ENCODE measurements at places on chromosomes 7 and 10.

DNA sequence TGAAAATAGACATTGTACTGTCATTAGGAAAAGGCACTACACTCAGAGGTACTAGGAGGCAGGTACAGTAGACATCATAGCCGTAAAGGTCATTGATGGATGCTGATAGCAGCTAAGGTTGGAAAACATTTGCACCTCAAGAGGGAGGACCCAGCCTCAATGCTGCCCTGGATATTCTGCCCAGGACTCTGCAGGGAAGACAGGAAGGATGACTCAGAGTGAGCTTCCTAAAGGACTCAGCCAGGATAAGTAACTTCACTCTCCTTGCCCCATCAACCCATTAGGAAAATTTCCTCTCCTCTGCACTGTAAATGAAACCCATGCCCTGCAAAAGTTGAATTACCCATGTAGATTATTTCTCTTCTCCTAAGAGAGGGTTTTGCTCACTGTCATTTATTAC, 617.9 kb upstream of the MKI67 start:
- no peak for DNase-seq

- no peak for DNase-seq
Observed at GRCh38 chr7:17771901-17772408, 168.3 kb downstream of the SNX13 start.

DNA sequence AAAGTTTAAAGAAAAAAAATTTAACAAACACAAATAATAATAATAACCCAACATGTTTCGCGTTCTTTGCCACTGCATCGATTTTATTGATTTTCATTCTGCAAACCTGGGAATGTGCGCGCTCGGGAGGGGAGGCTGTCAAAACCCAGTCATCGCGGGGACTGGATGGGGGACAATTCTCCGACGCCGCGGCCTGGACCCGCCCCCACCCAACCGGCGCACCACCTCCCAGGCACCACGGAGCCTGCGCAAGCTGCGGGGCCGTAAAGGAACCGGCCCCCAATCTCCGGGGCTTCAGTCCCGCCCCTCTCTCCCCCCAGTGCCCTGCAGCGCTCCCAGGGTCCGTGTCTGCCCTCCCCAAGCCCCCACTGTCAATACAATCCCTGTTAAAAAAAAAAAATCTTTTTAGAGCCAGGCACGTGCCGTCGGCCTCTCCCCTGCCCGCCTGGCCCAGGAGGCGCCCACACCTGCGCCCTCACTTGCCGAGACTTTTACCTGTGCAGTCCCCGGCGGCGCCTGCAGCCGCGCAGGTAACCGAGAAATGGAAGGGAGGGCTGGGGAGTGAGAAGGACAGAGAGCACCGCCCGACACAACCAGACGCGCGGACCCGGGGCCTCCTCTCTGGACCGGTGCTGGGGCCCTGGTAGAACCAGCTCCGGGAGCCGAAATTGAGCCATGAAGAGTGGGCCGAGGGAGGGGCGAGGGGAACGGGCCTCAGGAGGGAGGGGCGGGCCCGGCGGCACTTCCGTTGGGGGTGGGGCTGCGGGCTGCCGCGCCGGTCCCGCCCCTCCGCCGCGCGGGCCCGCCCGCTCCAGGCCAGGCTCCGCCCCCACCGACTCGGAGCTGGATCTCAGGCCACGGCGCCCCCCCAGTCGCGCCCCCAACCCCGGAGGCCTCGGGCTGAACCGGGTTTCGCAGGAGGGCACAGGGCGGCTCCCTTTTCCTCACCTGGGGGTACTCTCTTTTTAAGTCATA, 7.6 kb upstream of the ZNF503 start:
- DNase-seq = no peak

GRCh38 chr10:21260506-21261149, 264.9 kb downstream of the SKIDA1 start:
- no peak for DNase-seq

DNA sequence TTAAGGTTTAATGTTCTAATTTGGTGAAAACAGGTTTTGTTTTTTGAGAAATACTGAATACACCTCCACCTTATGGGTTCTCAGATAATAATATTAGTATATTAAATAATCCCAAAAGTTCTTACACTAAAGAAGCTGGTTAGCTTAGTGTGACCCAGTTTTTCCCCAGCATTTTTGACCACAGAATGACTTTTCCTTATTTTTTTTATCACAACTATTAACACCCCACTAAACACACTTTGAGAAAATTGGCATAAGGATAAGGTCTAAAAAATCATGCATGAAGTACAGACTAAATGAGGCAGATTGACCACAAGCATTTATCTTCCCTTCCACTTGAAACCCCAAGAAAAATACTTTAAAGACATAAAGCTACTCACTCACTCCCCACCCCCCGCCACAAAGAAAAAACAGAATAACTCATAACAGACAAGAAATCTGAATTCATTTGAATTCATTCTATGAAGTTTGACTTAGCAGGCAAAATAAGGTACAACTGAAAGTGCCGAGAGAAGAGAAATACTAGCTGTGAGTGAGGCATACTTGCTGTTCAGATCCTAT, 49.7 kb upstream of the WNT16 start:
- DNase-seq = no peak

DNA sequence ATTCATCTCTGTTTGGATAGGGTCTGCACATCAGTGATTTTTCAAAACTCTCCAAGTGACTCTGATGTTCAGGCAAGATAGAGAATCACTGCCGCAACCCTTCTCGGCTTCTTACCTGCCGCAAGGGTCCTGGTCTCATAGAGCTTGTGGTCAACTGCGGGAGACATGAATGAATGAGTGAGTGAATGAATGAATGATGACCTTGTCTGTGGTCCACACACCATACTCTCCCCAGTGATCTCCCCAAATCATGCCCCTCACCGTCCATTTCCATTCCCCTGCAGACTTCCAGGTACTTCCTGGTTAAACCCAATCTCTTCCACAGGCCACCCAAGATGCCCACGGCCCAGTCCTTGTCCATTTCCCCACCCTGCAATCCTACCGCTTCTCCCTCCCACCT, 5.9 kb upstream of the NPFFR1 start:
- no peak for DNase-seq

DNA sequence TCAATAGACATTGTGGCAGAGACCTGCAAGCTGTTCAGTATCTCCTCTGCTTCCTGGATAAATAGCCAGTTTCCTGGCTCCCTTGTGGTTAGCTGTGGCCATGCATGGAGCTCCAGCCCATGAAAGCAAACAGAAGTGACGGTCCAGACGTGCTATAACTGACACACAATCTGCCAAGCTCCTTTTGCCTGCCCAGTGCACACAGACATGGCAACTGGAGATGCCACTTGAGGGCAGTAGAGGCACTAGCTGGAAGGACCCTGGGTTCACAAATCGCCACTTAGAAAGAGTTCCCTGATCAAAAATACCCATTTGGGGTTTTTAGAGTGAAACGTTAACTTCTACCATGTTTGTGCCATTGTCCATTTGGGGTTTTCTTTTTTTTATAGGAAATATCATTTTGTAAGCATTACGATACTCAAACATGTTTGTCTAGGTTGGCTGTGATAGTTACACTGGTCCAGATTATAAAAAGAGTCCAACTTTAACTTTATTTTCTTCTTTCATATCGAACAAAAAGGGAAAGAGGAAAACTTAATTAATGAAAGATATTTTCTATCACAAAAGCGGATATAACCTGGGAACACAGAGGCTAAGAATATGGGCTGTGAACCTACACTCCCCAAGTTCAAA, 31.3 kb downstream of the KIN start:
- no peak for DNase-seq

DNA sequence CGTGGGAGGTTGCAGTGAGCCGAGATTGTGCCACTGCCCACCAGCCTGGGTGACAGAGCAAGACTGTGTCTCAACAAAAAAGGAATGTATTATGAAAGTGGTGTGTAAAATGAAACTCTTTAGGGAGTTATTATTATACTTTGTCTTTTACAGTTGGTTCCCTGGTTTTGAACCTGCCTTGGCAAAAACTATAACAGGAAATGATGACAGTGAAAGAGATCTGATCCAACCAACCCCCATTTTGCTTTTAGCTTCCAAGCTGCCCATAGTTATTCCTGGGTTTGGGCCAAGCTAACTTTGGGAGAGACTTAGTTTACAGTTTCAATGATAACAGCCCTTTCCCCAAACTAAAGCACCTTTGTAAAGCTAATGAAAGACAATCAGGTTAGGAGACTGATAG, 34.1 kb upstream of the NMT2 start:
- no peak for DNase-seq

DNA sequence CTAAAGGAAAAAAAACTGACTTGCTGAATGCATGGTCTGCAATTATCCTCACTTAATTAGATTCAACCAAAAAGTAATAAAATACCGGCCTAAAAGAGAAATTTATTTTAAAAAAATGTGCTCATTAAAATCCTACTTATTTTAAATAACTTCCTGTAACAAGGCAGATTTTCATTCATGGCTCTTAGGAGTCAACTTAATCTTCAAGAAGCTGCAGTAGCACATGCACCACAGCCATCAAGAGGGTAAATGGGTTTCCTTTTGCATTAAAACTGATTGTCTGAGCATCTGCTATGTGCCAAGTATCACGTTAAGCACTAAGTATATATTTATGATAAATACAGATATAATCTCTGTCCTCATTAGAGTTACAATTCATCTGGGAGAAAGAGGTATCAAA, 69.9 kb downstream of the SNX13 start:
- no peak for DNase-seq

GRCh38 chr7:158846304-158846703, 10.1 kb upstream of the DYNC2I1 start:
- DNase-seq = no peak
